ENCODE measurements at places on chromosomes 7 and 10. TPM values are rescaled to one million over a fixed set of nuclear protein-coding genes. Genes with fewer than 3 reads are reported as not detected.

The SLIT1 gene
- total RNA-seq: 0.25 TPM

The PAPOLB gene
- 0.19 TPM for total RNA-seq

The ZFAND4 gene
- total RNA-seq: 14.0 TPM

The PARD3 gene
- 54.6 TPM for total RNA-seq

The GIMAP6 gene
- total RNA-seq: 49.4 TPM

The CUZD1 gene
- total RNA-seq: 0.50 TPM

The MYL7 gene
- total RNA-seq: not detected

The POU6F2 gene
- 0.12 TPM for total RNA-seq

The ANKRD22 gene
- not detected for total RNA-seq

The ATP6V0A4 gene
- total RNA-seq: not detected

The CPA5 gene
- not detected for total RNA-seq

The C10orf62 gene
- 1.2 TPM for total RNA-seq

The FGL2 gene
- 53.2 TPM for total RNA-seq

The IRF5 gene
- total RNA-seq: 5.3 TPM

The CCL24 gene
- total RNA-seq: not detected

The SFRP5 gene
- total RNA-seq: 4.1 TPM

The PTPN20 gene
- 0.24 TPM for total RNA-seq

The HPSE2 gene
- 1.5 TPM for total RNA-seq

The TSPAN15 gene
- 45.6 TPM for total RNA-seq

The FXYD4 gene
- not detected for total RNA-seq

The SPDYE18 gene
- total RNA-seq: 0.48 TPM

The TMUB1 gene
- 23.5 TPM for total RNA-seq

The CREB5 gene
- total RNA-seq: 54.7 TPM

The MMD2 gene
- total RNA-seq: not detected

The HYAL4 gene
- not detected for total RNA-seq

The IKZF5 gene
- 5.3 TPM for total RNA-seq

The LRRC61 gene
- total RNA-seq: 3.2 TPM

The PON1 gene
- total RNA-seq: 2.0 TPM

The ENTPD1 gene
- total RNA-seq: 39.4 TPM

The NXPH1 gene
- total RNA-seq: not detected

The SLC16A9 gene
- 0.60 TPM for total RNA-seq

The ZNF804B gene
- not detected for total RNA-seq

The DPP6 gene
- 0.95 TPM for total RNA-seq

The SLC18A3 gene
- not detected for total RNA-seq

The CNPY4 gene
- 18.6 TPM for total RNA-seq

The HMX3 gene
- not detected for total RNA-seq

The NEUROD6 gene
- total RNA-seq: not detected

The GRID2IP gene
- not detected for total RNA-seq

The ZNF727 gene
- 4.3 TPM for total RNA-seq

The ASZ1 gene
- total RNA-seq: not detected

The PRKCQ gene
- total RNA-seq: 0.79 TPM

The PRKAR2B gene
- total RNA-seq: 185 TPM

The LRIT1 gene
- not detected for total RNA-seq

The ZNF316 gene
- total RNA-seq: 14.7 TPM

The PHYHIPL gene
- not detected for total RNA-seq

The ACBD7 gene
- total RNA-seq: not detected

The STAG3 gene
- 0.28 TPM for total RNA-seq
